Naive thymus-derived CD8-positive, alpha-beta T cell (primary cell): ENCODE measurements at places on chromosomes 3 and 15. TPM values are rescaled to one million over a fixed set of nuclear protein-coding genes. Genes with fewer than 3 reads are reported as not detected.

DNA sequence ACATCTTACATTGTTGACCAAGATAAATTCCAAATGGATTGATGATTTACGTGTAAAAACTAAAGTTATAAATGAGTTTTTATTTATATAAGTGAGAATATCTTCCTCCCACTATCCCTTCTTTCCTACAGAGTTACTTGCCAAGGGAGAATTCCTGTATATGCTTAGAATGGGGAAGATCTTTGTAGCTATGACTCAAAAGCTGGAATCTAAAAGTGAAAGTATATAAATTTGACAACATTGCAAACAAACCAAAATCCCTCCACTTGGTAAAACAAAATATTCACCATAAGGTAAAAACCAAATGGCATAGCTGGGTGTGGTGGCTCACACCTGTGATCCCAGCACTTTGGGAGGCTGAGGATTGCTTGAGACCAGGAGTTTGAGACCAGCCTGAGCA, 52.7 kb upstream of the GCNT3 start:
- H3K4me3 ChIP-seq, result no peak overlapping the region
- H3K36me3 ChIP-seq, result no peaks in the 10 kb centered on the region

- no peaks in the 10 kb centered on the region for H3K27me3 ChIP-seq
- peaks cover 6% of the 10 kb centered on the region for H3K36me3 ChIP-seq
- DNase-seq, result no peak
Observed at GRCh38 chr3:52535411-52536111, 844 bp upstream of the UQCC5 start.

GRCh38 chr3:64384561-64384960, 159.3 kb upstream of the PRICKLE2 start:
- no peak overlapping the region for H3K27ac ChIP-seq
- DNase-seq, result no peak
- no peaks in the 10 kb centered on the region for H3K36me3 ChIP-seq
- no peak overlapping the region for H3K4me3 ChIP-seq
- no peaks in the 10 kb centered on the region for H3K4me1 ChIP-seq

- no peak overlapping the region for H3K27ac ChIP-seq
- peak overlapping the region; percentile 90 for H3K4me3 ChIP-seq
- no peaks in the 10 kb centered on the region for H3K36me3 ChIP-seq
- no peaks in the 10 kb centered on the region for H3K27me3 ChIP-seq
- DNase-seq, result no peak
Observed at GRCh38 chr3:119809249-119810017, 27.5 kb downstream of the NR1I2 start.

DNA sequence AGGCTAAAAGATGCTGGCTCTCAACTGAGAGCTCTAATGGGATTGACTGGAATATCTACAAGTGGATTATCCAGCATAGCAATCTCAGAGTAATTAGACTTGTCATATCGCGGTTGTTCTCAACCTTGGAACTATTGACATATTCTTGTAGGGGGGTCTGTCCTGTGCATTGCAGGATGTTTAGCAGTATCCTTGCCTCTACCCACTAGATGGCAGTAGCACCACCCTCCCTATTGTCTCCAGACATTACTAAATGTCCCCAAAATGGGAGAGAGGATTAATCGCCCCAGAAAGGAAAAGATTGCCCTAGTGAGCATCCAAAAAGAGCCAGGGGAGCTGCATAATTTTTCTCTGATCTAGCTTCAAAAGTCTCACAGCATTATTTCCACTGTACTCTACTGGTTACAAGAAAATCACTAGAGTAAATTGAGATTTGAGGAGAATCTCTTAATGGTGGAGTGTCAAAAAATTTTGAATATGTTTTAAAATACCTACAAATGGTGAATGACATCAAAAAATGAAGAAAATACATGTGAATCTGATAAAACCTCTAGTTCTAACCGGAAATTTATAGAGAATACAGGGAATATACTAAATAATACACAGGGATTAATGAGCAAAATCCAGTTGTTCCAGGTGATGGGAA, 388.2 kb upstream of the AGTR1 start:
- no peaks in the 10 kb centered on the region for H3K27me3 ChIP-seq
- DNase-seq, result no peak
- no peak overlapping the region for H3K4me3 ChIP-seq
- no peaks in the 10 kb centered on the region for H3K36me3 ChIP-seq
- no peaks in the 10 kb centered on the region for H3K4me1 ChIP-seq

DNA sequence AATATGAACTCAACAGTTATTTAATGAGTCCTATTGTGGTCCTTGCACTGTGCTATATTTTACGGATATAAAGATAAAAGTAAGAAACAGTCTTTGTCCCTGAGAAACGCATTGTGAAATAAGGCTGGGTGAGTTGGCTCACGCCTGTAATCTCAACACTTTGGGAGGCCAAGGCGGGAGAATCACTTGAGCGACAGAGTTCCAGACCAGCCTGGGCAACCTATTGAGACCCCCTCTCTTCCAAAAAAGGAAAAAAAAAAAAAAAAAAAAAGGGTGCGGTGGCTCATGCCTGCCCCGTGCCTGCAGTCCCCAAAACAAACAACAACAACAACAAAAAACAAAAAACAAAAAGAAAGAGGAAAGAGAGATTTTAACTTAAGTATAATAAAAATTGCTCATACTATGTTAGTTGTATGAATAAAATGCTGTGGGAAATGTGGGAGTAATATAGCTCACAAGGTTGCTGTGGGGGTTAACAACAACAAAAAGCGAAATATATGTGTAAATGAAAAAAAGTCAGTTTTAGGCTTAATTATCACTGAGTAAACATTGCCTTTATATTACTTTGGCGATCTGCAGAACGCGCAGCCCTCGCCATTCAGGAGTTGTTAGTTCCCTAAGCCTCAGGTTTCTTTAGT, 461 bp upstream of the FNDC3B start:
- H3K36me3 ChIP-seq, result no peaks in the 10 kb centered on the region
- no peak for DNase-seq
- peaks cover 2% of the 10 kb centered on the region for H3K27me3 ChIP-seq

DNA sequence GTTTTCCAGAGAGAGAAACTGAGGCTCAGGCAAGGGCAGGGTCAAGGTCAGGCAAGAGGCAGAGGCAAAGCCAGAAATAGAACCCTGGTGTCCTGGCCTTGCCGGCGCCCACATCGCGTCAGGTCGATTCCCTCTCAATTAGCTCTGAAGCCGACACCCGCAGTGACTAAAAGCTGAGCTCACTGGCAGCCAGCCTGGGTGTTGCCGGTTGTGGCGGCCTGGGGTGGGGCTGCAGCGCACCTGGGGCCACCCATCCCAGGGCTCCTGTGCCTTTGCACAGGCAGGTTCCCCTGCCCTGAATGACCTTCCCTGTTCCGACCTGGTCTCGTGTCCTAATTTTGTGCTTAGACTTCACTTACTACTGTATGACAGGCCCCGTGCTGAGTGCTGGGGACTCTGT, 6.2 kb downstream of the SEMA3F start:
- H3K4me3 ChIP-seq, result no peak overlapping the region
- no peaks in the 10 kb centered on the region for H3K36me3 ChIP-seq
- H3K4me1 ChIP-seq, result peaks cover 5% of the 10 kb centered on the region

DNA sequence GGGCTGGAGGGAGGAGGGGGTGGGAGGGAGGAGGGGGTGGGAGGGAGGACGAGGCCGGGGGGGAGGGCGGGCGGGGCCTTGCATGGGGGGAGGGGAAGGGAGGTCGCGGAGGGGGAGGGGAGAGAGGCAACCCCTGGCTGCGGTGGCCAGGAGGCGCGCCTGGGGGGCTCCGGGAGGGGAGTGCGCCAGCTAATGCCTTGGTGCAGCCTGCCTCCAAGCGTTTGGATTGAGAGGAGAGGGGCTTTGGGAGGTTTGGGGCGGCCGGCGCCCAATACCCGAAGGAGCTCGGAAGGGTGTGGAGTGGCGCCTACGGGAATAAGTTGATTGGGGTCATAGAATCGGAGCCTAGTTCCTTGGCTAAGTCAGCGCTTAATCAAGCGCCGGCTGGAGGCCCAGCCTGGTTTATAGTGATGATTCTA, 557 bp downstream of the TFG start:
- H3K4me3 ChIP-seq, result peak overlapping the region; percentile 89
- peak; percentile 42 for DNase-seq
- H3K36me3 ChIP-seq, result peaks cover 7% of the 10 kb centered on the region
- H3K4me1 ChIP-seq, result peaks cover 28% of the 10 kb centered on the region
- H3K27me3 ChIP-seq, result no peaks in the 10 kb centered on the region

DNA sequence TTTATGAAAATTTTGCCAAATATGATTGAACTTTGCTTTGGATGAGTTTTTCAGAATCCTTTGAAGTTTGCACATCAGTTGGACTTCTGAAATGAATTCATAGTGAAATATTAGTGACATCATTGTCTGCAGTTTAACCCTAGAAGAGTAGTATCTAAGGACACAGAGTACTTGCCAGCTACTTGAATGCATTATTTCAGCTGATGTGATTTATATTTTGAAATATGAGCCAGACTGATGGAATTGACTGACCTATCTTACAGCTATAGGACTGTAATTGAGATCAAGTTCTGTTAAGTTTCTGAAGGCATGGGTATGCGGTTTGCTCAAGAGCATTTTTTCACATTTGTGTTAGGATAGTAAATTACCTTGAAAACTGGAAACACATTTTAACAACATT, 51.2 kb downstream of the LYSMD4 start:
- H3K27me3 ChIP-seq, result no peaks in the 10 kb centered on the region
- H3K36me3 ChIP-seq, result peaks cover 36% of the 10 kb centered on the region
- peaks cover 45% of the 10 kb centered on the region for H3K4me1 ChIP-seq
- peak overlapping the region; percentile 36 for H3K27ac ChIP-seq
- H3K4me3 ChIP-seq, result no peak overlapping the region
- DNase-seq, result no peak

Gene DET1
- 9.4 TPM for total RNA-seq

Gene GP9
- not detected for total RNA-seq
